Activated T-cell treated with anti-CD3 and anti-CD28 coated beads, Interleukin-2, amount 50 U/mL, for 48 hours (primary cell): ENCODE measurements at places on chromosomes 7 and 10.

GRCh38 chr7:13604178-13604577 lies 385.3 kb downstream of the ETV1 start:
- DNase-seq = no peak

DNA sequence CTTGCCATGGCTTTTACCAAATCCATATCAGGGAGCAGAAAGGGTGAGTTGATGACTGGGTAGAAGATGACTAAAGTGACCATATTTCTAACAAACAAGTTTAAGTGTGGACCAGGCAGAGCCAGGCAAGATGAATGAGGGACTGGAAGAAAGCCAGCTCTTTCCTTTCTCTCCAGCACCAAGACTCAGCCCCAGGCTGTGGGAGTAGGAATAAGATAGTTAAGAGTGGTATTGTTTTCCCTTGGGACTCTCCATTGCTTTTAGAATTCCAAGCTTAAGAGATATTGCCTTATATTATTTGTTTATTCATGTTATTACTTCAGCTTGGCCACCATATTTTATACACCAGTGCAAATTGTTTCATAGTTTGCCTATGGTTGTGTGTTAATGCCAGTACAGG lies 28.8 kb upstream of the TSPAN33 start:
- DNase-seq = no peak

- DNase-seq = no peak
Measured at GRCh38 chr10:93106631-93107072, 33.0 kb downstream of the CYP26A1 start.

GRCh38 chr10:113326160-113327111 lies 226.4 kb upstream of the HABP2 start:
- DNase-seq = peak; percentile 57

DNA sequence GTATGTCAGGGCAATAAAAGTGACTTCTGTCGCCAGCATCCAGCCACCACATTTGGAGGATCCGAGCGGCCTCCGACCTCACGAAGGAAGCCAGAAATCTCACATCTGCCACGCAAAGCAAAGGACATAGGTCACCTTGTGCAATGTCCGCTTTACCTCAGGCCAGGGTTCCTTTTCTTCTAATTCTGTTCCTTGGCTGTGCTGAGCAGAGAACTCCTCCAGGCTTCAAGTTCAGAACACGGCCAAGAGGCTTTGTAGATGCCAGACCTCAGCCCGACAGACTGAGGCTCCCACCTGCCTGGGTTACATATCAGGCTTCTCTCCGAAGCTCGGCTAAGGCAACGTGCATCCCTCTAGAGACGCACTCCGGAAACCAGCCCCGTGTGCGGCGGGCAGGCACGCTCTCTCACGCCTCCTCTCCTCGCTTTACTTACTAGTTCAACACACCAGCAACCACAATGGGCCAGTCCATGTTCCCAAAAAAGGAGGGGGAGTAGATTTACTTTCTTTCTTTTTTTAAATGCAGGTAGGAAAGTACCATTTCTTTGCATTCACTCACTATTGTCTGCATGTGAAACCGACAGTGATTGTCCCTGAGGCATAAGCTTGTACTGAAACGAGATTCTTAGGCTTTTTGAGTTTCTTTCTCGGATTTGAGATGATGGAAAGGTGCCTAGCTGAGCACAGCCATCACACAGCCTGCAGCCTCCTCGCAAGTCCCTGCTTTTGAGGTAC lies 122.4 kb upstream of the AFAP1L2 start:
- DNase-seq = peak; percentile 88

GRCh38 chr7:41504214-41504980 lies 198.5 kb downstream of the INHBA start:
- DNase-seq = no peak

DNA sequence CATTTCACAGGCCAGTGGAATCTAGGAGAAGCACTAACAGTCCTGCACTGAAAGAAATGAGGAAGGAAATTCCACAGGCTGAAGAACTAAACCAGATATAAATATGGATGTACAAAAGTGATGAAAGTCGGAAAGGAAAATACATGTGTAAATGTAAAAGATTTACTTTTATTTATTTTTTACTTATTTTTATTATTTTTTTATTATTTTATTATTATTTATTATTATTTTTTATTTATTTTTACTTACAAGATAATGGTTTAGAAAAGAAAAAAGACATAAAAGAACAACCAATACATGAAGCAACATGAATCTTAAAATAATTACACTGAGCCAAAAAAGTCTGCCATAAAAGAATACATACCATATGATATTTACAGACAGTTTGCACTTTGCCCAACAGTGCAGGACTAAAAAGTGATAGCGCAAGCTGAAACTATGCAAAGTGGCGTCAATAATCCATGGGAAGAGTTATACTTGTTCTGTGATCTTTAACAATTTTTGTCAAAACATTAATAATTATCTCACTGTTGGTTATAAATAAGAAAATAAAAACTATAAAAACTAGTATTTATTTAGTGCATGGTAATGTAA lies 317.8 kb upstream of the MKI67 start:
- DNase-seq = no peak

DNA sequence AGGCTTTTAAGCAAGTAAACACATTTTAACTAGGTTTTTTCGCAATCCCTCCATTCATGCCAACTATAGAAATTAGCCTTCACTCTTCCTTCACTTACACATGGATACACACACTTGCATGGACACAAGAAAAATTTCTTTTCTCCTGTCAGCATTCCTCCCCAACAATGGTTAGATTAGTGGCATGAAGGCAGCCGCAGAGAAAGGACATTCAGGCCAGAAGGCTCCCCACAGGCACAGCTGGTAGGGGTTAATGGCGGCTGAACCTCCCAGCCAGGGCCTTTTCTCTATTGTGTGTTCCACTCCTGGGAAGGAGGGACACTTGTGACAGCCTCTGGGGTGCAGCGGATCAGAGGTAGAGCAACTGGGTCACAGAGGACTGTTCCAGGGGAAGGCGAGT lies 255.0 kb upstream of the SP8 start:
- DNase-seq = no peak

GRCh38 chr7:133185512-133185911 lies 67.4 kb upstream of the EXOC4 start:
- DNase-seq = no peak

DNA sequence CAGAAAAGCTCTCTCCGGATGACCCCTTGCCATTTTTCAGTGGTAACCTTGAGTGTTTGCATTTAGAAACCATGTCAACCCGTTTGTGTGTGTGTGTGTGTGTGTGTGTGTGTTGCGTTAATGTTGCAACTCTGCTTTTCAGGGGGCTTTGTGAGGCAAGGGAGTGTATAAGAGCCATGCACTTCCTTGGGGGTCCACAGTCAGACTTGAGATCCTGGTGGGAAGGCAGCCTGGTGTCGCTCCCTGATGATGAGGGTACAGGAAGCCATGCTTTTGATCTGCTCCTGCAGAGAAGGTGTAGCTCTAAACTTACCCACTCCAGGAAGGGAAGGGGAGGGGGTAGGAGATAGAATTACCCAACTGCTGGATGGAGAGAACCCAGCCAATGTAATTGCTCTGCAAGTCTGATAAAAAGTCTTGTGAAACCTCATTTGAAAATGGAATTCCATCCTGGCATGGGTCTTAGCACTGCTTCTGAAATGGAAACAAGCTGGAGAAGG lies 10.7 kb downstream of the GRK5 start:
- no peak for DNase-seq

DNA sequence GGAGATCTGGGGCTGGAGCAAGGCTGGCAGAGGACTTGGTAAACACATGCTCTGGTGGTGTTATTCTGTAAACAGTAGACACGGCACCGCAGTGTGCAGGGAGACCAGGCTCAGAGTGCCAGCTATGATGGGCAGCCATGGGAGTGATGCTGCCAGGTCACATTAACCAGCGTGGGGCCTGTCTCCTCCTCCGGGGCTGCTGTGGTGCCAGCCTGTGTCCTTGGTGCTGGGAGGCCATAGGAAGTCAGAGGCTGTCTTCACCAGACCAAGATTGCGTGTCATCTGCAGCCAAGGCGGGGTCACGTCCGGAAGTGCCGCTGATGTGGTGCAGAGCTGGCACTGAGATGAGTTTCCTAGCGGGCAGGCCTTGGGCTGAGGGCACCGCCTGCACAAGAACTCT lies 236.0 kb downstream of the GLRX3 start:
- no peak for DNase-seq

DNA sequence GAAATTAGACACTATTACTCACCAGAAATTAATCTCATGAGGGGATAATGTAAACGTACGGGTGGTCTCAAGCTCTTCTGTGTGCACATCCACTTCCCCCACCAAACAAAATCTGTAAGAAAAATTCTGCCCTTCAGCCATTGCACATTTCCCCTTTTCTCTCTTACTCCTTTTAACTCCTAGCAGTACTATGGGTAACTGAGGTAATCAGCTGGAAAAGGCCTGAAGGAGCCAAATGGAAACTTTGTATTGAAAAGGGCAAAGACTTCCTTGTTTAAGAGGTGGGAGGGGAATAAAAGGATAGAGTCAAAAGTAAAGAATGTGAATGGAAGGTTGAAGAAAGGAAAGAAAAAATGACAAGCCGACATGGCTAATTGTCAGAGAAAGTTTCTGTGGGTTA lies 273.8 kb downstream of the RNLS start:
- DNase-seq = no peak

GRCh38 chr7:151204383-151205032 lies 5.8 kb downstream of the H2BK1 start:
- no peak for DNase-seq

DNA sequence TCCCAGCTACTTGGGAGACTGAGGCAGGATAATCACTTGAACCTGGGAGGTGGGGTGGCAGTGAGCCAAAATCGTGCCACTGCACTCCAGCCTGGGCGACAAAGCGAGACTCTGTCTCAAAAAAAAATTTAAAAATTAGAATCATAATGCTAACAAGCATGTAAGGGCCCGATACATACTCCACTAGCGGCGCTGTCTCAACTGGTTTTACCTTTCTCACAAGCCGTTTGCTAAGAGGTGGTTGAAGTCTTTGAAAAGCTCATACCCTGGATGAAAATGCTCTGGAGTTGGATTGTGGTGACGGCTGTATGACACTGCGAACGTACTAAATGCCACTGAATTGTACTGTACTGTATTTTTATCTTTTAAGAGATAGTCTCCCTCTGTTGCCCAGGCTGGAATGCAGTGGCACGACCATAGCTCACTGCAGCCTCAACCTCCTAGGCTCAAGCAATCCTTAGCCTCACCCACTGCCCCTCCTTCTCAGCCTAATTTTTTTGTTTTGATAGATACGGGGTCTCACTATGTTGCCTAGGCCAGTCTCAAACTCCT lies 29.9 kb downstream of the SPOCK2 start:
- DNase-seq = no peak

- DNase-seq = no peak
Measured at GRCh38 chr10:2925631-2926030, 141.7 kb upstream of the PFKP start.

DNA sequence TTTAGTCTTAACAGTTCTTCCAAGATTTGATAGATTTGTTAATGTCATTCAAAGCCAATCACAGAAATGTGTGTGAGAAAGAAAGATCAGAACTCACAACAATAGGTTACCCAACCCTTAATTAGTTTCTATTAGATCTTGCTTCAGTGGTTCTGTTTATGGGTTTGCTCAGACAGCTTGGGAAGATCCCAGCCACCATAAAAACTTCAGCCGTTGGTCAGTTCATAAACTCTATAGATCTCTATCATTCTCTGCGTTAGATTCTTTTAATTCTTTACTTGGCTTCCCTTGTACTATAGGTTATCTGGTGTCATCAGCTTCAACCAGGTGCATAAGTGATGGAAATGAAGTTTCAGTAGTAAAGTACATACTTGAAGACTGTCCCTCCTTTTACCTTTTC lies 54.4 kb downstream of the ZNF277 start:
- no peak for DNase-seq

DNA sequence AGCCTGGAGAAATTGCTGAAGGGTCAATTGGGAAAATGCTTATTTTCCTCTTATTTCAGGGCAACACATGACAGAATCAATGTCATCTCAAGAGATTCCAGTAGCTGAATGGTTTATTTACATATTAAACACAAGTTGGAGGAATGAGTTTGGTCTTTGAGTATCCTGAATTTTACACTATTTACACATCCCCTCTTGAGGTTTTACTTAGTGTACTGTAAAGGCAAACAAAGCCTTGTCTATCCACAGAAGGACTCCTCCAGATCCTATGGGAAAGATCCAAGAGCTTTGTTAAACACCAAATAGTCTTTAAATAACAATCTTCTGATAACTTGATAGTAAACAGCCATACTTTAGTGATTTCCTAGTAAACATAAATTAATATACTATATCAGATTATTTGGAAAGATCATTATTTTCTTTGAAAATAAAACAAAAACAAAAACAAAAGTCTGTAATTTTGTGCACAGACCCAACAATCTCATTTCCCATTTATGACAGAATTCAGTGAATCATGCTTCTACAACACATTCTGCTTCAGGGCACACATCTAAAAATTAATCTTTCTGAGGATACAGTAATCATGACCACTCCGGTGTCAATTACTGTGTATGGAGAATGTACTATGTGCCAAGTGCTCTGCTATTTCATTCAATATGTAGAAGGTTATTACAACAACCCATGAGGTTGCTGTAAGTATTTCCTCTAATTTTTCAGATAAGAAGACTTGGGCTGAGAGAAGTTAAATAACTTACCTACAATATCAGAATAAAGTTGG lies 575.0 kb upstream of the LRRTM3 start:
- DNase-seq = no peak

DNA sequence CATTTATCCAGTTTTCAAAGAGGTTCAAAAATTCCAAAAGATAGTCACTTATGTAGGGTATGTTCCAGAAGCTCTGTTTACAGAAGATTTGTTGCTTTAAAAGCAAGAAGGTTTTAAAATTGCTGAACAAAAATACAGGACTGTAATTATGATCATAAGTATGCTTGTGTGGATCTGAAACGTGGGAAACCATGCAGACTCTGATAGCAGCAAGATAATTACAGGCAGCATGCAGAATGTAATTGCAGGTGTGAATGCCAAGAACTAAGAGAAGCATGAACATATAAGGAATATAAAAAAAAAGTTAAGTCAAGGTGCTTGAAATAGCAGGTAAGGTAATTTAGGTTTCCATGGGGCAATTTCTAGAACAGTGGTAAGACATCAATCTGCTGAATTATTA lies 405.7 kb downstream of the ARL4A start:
- no peak for DNase-seq

- DNase-seq = peak; percentile 42
Measured at GRCh38 chr7:124764847-124765400, 668 bp downstream of the GPR37 start.

GRCh38 chr7:148044173-148044572 lies 546.4 kb upstream of the C7orf33 start:
- DNase-seq = no peak

GRCh38 chr10:22727112-22727511 lies 12.7 kb upstream of the PIP4K2A start:
- DNase-seq = no peak

DNA sequence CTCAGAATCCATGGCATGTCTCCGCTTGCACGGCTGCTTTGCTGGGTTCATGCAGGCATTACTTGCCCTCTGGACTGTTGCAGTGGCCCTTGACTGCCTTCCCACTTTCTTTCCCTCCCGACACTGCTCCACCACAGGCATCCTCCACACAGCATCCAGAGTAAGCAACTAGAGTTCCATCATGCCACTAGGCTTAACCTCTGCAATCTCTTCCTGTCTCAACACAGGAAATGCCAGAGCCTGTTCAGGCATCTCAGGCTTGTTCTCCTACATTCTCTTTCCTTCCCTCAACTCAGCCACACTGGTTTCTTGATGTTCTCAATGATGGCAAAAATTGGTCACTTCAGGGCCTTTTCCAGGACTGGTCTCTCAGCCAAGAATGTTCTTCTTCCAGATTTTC lies 284.5 kb upstream of the KLF6 start:
- DNase-seq = no peak

GRCh38 chr10:129730993-129731325 lies 233.1 kb downstream of the EBF3 start:
- no peak for DNase-seq
